Mammary epithelial cell (primary cell): ENCODE measurements at places on chromosomes 3 and 15.

- DNase-seq: no peak
Measured at GRCh38 chr3:64832098-64832497, 144.3 kb upstream of the ADAMTS9 start.

GRCh38 chr3:156236556-156237260 is 116.3 kb downstream of the KCNAB1 start:
- no peak for DNase-seq

DNA sequence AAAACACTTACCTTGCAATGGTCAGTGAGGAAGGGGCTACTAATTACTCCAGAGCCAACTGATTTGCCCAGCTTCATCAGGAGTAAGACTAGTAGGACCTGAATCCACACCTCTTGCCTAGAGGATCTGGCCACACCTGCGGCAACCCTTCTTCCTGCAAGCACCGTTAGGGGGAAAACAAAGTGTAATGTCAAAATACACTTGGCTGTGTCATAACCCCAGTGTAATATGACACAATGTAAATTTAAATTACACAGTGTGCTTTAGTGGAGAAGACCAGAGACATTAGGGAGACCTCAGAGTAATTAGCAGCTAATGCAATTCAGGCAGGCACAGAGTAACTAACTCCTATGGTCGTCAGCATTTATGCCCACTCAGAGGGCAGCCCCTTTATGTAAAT is 308.5 kb upstream of the ARRDC4 start:
- DNase-seq: no peak

DNA sequence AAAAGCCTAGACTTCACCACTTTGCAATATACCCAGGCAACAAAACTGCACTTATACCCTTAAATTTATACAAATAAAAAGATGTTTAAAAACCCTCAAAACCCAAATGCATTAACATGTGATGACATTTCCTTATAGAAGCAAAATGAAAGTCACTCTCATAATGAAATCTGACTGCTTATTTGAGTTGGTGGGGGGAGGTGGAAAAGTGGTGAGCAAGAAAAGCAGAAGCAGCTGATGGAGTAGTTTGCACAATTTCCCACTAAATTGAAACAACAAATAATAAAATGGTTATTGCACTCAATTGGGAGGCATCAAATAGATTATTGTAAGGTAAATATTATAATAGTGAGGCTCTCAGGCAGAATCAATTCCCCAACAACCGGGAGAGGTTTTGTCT is 54.0 kb upstream of the GADL1 start:
- no peak for DNase-seq

- DNase-seq: peak; percentile 41
Measured at GRCh38 chr15:91593067-91593466, 260.4 kb upstream of the SLCO3A1 start.

- no peak for DNase-seq
Measured at GRCh38 chr15:99122831-99123712, 18.2 kb downstream of the SYNM start.

GRCh38 chr3:170777564-170777926 is 92.5 kb downstream of the RPL22L1 start:
- no peak for DNase-seq

- no peak for DNase-seq
Measured at GRCh38 chr3:76267851-76268380, 482.6 kb upstream of the ZNF717 start.

DNA sequence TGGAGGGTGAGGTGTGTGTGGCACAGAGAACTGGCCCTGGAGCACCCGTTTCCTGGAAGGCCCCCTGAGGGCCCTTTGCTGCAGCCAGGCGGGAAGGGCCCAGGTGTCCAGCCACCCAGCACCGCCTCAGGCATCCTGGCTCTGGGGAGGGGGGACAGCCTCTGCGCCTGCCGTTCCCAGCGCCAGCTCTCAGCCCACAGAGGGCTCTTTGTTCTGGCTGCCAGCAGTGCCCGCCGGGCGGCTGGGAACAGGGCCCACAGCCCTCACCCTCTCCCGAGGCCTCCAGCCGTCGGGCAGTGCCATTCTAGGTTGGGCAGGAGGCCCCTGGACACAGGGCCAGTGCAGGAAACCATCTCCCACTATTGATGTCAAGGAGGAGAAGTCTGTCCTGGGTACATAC is 8.3 kb downstream of the SLC38A3 start:
- no peak for DNase-seq

DNA sequence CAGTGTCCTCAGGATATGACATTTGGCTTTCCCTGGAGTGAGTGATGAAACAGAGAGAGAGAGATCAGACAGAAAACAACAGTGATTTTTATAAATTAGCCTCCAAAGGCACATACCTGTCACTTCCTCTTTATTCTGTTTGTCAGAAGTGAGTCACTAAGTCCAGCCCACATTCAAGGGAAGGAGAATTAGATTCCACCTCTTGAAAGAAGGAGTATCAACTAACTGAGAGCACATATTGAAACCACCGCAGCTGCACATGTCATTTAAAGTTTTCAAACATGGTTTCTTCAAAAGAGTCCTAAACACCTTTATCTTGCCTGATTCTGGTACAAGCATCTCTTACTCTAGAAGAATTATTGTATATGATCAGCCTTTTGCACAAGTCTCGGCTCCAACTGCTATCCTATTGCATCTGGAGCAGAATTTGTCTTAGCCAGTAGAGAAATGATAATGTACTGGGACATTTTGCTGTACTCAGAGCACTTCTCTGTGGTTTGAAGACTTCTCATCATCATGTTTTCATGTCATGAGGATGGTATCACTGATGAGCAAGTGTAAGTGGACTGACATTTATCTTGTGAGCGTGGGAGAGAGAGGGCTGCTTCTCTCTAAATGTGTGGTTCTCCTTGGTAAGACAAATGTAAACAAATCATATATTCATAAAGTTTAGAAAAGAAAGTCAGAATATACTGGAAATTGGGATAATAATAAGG is 338.9 kb upstream of the CFAP20DC start:
- peak; percentile 58 for DNase-seq

DNA sequence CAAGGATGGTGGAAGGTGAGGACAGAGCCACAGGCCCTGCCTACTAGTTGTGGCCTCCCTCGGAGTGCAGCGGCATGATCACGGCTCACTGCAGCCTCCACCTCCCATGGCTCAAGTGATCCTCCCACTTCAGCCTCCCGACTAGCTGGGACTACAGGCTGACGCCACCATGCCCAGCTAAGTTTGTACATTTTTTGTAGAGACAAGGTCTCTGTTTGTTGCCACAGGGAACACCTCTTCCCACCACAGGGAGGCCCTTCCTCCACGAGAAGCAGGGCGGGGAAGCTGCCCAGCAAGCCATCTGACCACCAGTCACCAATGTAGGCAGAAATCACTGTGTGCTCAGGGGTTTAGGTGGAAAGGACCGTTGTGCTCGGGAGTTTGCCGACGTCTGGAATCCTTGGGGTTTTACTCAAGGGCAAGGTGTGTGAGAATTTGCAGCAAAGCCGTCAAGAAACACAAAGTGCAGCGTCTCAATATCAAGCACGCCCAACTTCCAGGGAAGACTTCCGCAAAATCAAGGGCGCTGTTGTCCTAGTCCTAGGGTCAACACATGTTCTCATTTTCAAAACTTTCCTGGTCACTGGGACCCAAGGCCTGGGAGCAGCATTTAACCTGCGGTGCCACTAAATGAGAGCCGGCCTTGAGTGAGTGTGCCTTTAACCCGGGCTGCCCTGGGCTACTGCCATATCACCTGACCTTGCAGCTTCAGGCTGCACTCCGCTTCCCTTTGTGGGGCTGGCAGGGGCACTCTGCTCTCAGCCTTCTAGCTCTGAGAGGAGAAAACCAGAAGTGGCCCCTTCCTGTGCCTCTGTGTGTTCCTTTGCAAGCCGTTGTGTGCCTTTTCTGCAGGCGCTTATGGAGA is 65.7 kb downstream of the SLC12A8 start:
- no peak for DNase-seq
